Caudate nucleus (tissue), 63 donors: ENCODE measurements at places on chromosomes 2 and 18.

DNA sequence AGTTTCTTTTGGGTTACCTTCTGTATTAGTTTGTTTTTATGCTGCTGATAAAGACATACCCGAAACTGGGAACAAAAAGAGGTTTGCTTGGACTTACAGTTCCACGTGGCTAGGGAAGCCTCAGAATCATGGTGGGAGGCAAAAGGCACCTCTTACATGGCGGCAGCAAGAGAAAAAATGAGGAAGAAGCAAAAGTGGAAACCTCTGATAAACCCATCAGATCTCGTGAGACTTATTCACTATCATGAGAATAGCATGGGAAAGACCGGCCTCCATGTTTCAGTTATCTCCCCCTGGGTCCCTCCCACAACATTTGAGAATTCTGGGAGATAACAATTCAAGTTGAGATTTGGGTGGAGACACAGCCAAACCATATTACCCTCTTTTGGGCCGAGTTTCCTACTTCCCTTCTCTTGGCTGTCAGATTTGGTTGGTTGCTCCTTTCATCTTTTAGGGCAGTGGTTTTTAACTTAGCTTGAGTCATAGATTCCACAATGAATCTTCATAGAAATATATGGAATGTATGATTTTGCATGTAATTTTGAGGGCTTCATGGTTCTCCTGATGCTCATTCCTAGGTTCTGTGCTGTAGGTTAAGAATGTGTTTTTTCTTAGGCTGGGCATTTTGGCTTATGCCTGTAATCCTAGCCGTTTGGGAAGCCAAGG, 44.2 kb downstream of the CEP192 start:
- no peak for DNase-seq

DNA sequence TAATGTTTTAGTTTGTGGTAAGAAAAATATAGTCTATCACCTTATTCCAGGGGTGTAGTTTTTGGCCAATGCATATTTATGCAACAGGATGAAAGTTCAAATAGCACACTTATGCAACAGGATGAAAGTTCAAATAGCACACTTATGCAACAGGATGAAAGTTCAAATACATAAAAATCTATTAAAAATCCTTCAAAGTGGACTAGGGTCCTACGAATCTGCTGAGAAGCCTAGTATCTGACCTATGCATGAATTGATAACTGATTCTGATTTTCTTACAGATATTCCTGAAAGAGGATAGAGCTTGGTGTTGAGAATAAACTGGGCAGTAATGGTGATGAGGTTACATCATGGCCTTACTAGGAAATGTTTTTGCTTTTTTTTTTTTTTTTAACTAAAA, 2.8 kb downstream of the PECR start:
- DNase-seq = no peak

DNA sequence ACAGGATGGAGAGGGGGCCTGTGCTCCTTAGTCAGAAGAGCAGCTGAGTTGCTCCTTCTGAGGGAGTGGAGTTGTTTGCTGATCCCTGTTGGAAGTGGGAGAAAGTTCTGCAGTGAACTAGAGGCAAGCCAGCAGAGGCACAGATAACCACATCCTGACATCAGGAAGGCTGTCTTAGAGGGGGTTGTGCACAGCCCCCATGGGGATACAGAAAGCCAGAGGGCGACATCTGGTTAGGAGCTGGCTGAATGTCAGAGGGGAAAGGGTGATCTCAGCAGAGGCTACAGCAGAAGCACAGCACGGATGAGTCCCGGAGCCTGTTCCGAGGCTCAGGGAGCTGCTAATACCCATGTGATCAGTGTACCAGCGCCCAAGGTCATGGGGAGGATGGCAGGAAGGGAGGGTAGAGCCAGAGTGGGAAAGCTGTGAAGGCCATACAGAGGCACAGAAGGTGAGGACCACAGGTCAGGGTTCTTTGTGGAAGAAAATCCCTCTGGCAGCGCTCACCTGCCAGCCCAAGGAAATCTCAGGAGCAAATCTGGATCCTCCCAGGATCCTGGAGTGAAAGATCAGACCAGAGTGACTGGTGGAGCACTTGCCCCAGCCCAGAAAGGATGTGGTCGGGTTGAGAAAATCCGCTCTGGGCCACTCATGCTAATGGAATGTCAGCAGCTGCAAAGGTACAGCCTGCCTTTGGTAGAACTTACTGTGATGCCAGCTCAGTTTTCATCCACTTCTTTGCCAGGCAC, 111.8 kb downstream of the STPG4 start:
- DNase-seq = peak; percentile 27

DNA sequence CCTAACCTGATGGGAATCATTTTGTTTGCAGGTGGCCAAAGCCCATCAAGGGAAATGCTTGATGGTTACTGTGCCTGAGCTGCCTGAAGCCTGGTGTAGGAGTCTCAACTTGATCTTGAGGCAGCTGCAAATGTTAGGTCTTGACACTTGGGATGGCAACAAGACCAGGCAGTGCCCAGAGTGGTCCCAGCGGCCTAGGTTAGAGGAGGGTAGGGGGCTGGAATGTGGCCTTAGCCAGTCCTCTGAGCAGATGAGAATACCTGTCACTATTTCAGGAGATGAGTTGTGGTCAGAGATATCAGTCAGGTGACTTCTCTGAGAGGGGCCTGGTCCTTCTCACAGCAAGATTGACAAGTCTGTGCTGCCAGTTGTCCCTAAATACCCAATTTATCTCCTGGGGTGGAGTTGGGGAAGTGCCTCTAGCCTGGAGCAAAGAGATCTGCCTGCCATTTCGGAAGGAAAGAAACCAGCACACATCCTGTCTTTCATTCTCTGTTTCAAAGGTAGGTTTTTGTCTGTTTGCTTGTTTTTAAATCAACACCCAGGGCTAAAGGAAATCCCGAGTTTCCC, 13.4 kb downstream of the SPTBN1 start:
- no peak for DNase-seq

- DNase-seq = no peak
These were observed 23.7 kb upstream of the DNAH6 start for GRCh38 chr2:84492571-84492970.

DNA sequence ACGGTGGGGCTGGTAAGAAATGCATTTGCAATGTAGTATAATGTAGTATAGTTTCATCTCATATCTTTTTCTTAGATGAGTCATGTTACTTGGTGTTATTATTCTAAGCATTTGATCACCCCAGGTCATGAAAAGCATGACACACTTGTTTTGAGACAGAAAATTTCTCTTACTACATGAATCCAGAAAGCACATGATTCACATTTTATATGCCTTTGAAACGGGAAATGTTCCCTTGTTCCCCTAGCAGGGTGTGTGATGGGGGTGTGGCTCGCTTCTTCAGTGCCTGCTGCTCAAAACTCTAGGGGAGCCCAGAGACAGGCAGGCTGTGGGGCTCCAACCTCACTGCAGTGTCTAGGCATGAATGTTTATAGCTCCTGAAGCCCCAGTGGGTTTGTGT, 116.0 kb upstream of the RAB27B start:
- no peak for DNase-seq

DNA sequence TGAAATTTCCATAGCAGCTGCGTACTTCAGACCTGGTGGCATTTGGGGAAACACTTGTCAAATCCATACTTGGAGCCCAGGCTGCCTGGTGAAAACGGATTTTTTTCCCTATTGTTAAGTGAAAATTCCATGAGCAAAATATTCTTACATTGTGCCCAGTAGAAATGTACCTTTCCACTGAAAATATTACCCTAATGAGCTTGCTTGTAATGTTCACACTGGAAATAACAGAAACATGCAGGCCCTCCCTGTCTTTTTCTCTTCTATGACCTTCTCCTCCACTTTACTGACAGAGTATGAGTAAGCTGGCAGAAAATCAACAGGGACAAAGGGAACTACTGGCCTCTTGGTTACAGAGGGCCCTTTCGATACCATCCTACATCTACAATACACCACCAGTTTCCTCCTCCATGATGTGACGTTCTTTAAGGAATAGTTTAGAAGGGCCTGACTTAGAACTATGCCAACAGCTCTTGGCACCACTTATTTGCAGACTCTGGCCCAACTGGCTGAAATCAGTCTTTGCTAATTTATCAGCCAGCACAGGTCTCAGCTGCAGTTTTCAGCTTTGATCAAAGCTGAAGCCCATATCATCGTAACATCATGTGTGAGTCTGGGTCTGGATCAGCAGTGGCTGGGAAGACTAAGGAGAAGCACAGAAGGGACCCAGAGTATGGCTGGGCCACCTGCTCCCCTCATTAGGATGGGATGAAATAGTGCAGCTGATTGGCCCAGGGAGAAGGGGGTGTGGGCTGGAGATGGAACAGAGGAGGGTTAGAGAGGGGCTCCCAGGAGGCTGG, 272.2 kb upstream of the ID2 start:
- no peak for DNase-seq

- no peak for DNase-seq
These were observed 13.0 kb upstream of the SULT1C4 start for GRCh38 chr2:108364676-108365297.
